Hepatocyte (in vitro differentiated cells): ENCODE measurements at places on chromosomes 7 and 10.
A peak's percentile ranks its signal among the peaks of the same experiment; 100 is the strongest.

DNA sequence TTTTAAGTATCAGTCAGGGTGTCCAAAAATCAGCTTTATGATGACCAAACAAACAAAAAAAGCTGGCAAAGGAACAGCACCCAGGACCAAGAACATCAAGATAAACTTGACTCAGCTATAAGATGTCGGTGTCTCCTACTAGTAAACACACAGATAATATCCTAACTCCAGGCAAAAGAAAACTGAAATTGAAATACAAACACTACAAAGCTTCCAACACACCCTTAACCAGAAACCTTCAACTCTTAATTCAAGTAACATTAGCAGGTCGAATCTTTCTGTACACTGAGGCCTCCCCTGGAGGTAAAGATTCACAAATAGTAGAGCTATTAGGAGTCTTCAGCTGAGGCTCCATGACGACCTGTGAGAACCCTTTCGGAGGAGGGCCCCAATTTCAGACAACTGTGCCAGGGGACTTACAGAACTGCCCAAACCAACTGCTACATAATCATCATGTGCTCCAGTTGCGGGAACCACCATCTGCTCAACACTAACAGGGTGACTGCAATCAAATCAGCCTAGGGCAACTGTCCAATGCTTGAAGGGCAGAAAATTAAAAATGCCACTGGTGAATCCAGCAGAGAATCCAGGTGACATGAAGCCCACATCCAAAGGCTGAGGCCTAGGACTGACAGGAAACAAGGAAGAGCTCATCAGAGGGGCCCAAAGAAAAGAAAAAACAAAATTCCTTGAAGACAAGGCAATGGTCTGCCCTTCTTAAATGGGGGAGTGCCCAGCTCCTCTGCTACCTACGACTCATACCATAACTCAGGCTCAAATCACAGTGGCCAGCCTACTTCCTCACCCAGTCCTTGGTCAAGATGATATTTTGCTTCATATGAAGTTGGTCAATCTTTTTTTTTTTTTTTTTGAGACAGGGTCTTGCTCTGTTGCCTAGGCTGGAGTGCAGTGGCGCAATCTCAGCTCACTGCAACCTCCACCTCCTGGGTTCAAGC, 20.0 kb downstream of the XPNPEP1 start:
- DNase-seq = no peak

- no peak for DNase-seq
Measured at GRCh38 chr7:144158861-144159260, 24.4 kb upstream of the CTAGE4 start.

- DNase-seq = peak; percentile 57
Measured at GRCh38 chr10:57338823-57339558, 928.7 kb downstream of the IPMK start.

DNA sequence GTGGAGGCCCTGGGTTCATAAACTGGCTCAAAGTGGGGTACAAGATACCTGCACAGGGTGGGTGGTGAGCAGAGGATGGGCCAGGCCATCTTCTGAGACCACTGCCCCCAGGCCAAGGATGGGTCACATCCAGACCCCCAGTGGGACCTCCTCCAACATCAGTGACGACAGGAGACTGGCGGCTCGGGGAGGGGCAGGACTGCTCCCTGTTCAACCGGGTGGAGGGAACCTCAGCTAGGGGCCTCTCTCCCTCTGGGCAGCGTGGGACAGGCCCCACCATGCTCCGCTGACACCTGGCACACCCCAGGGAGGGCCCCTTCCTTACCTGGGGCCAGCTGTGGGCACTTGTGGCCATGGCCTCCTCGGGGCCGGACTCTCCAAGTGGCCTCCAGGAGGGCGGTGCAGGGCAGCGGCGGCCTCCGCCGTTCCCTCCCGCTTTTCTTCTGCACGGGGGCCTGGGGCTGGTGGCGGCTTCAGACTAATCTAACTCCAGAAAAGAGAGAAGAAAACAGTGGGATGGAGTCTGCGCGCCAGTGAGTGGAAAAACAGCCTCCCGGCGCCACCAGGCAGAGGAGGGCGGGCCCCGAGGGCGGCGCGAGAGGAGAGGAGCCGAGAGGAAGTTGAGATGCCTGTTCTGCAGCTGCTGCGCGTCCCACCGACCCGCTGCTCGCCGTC, at the start of gene CALHM2:
TSS of gene CALHM2 (minus strand) at position 540 of the 675 bp plus-strand sequence. CDS start 2,429 bp downstream, outside the sequence.
- peak; percentile 77 for DNase-seq

DNA sequence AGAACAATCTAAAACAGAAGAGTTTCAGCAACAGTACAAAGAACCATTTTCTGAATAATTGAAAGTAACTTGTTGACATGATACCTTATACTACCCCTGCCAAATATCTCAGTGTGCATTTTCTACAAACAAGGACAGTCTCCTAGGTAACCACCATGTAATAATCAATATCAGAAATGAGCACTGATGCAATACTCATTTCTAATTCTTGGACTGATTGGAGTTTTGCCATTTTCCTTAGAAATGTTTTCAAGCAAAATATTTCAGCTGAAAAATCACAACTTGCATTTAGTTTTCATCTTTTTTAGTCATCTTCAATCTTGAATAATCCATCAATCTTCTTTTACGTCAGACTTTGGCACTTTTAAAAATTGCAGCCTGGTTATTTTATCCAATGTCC, 420.2 kb downstream of the CDC14C start:
- no peak for DNase-seq

- no peak for DNase-seq
Measured at GRCh38 chr7:16636555-16637101, 8.9 kb downstream of the ANKMY2 start.

GRCh38 chr7:140902303-140902953, 22.3 kb downstream of the BRAF start:
- DNase-seq = no peak

DNA sequence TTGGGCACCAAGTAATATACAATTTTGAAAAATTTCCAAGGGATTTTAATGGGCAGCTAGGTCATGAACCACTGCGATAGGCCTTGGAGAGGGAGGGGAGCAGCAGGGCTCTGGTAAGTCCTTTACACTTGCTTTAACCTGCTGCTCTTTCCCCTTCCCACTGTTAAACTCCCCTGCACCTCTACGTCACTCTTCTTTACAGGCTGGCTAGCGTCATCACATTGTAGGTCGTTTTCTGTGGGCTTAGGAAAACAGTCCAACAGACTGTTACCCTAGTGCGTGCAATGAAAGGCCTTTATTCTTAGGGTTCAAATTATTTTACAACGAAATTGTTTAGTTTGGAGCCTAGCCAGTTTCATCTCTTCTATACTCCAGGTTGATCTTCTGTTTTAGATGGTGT, 235.7 kb downstream of the AUTS2 start:
- no peak for DNase-seq
